ENCODE measurements at places on chromosomes 4 and X.
A peak's percentile ranks its signal among the peaks of the same experiment; 100 is the strongest.

DNA sequence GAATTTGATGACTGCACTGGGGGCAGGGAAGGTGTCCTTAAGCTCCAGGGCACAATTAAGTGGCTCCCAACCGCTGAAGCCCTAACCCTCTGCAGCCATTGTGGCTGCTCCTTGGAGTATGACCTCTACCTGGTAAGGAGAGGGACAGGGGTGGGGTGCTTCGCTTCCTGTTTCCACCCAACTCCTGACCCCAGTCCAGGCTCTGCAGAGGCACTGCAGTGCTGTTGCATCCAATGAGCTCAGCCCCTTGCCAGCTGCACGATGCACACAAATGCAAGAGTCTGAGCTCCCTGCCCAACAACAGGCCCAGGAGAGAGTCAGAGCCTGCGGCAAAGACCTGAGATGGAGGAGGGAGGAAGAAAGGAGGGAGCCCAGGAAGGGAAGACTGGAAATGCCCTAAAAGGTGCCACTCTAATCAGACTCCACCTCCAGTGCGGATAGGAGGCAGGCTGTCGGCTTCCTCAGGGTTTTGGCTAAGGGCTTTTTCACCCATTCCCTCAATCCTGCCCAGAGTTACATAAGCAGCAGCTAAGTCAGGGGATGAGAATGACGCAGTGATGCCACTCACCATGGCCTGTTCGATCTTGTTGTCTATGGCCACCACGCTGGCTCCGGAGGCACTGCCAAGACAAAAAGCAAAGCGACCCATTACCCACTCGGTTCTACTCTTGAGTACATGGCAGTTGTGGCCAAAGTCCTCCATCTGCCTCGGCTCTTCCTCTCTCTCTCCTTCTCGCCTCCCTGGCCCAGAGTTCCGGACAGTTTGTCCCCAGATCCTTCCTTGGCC is 60.1 kb downstream of the TSC22D3 start:
- DNase-seq: peak; percentile 43

DNA sequence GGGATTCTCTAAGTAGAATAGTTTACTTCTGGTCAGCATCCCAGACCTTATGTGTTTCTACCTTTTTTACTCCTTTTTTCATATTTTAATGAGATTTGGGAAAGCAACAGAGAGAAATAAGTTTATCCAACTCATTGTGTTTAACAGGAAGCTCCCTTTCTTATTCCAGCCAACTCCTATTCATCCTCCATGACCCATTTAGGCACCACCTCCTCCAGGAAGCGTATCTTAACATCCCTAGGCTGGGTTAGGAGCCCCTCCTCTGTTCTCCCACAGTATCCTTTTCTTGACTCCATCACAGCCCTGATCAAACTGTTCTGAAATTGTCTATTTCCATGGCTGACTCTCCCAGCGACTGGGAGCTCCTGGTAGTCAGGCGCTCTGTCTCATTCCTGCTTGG is 18.8 kb upstream of the IQSEC2 start:
- no peak for DNase-seq

GRCh38 chr4:972651-973424 is 531 bp downstream of the DGKQ start:
- DNase-seq: peak; percentile 60

DNA sequence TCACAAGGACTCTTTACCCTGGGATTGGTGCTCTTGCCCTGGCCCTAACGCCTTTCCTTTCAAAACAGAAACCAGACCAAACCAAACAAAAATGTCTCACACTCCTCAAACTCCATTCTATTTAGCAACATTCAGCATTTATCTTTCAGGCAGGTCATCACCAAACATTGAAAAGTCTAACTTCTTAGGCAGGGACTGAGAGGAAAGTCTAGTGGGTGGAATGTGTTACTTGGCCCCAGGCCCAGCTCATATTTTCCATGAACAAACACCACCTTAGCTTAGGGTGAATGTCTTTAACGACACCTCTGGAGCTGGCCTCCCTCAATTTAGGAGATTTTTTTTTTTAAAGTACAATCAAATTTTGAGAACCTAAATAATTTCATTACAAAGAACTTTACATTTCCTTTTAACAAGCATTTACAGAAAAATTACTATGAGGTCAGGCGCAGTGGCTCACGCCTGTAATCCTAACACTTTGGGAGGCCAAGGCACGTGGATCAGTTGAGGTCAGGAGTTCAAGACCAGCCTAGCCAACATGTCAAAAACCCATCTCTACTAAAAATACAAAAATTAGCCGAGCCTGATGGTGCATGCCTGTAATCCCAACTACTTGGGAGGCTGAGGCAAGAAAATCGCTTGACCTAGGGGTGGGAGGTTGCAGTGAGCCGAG is 10.2 kb upstream of the N4BP2 start:
- no peak for DNase-seq

- DNase-seq: no peak
Measured at GRCh38 chrX:139484591-139484990, 45.9 kb upstream of the F9 start.

DNA sequence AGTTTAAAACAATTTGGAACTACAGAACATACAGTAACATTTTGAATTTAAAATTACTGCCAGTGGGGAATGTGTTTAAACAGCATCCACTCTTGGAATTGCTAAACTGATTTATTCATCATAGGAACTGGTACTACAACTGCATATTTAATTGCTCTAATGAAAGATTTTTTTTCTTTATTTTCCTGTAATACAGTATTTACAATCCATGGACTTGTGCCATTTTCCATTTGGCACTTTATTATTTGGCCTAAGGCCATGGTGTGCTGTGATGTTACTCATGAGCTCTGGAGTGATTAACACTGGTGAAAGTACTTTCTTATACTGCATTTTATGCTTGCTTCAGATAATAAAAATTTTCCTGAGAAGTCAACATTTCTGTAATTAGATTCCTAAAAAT is 69.7 kb upstream of the NUDT6 start:
- no peak for DNase-seq

GRCh38 chr4:69799337-69799736 is 38.9 kb upstream of the SULT1B1 start:
- no peak for DNase-seq

DNA sequence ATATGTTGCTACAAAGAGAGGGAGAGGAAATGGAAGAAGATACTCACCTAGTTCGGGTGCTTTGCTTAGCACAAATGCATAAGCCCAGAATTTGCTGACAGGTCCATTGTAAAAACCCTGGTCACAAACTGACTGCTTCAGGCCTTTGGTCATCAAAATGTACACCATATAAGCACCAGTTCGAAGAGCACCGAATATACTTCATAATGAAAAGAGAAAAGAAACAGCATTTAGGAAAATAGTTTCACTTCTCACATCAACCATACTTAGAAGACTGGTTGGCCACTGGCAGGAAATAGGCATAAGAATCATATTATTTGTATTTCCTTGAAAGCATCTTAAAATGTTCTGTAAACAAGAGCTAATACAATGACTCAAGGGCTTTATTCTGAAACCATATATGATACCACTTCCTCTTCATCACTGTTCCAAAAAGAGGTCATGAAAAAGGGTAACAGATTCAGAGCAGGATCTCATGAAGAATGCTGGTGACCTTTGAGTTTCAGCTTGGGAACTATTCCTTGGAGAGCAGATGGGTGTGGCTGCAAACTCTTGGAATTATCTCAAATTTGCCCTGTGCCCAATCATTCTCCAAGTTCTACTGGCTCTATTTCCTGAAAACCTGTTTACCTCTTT is 138.7 kb downstream of the ELOVL6 start:
- DNase-seq: peak; percentile 37

- no peak for DNase-seq
Measured at GRCh38 chrX:53421125-53421524, 1.3 kb downstream of the SMC1A start.

- peak; percentile 41 for DNase-seq
Measured at GRCh38 chrX:13473442-13474163, 95.8 kb upstream of the EGFL6 start.

- no peak for DNase-seq
Measured at GRCh38 chr4:61628282-61628681, 428.2 kb downstream of the ADGRL3 start.

DNA sequence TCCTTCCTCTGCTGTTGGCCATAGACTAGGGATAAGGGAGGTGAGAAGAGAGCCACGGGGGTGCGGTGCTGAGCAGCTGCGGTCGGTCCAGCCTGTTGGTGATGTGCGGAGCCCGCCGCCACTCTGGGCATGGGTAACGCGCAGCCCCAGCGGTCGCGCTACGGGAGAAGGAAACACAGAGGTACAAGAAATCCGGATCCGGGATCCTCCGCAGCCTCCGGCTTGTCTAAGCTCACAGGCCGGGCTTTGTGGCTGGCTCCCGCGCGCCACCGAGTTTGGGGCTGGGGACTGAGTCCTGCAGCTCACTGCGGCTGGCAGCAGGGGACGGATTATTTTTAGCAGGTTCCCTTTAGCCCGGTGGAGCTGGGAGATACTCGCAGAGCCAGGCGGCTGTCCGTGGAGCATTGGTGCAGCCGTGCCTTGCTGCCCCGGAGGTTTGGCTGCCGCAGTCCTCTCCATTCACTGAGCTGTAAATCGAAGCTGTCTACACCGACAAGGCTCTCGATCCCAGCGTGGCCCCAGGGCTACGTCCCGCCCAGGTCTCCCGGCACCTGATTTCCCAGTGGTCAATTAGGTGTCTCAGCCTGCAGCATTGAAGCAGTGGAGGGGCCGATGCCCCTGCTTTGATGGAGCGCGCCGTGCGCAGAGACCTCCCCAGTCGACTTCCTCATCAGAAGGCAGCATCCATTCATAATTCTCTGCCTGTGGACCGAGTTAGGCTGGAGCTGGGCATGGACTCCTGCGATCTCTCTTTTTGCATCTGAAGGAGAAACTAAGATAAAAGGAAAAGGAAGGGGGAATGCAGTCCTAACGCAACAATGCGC is 81.9 kb upstream of the SCML1 start:
- DNase-seq: no peak

GRCh38 chr4:139774759-139775487 is 109.3 kb downstream of the MGST2 start:
- DNase-seq: no peak

GRCh38 chr4:68272380-68272779 is 26.9 kb upstream of the TMPRSS11B start:
- no peak for DNase-seq

GRCh38 chr4:138894709-138895108 is 120.9 kb upstream of the NOCT start:
- no peak for DNase-seq

GRCh38 chr4:127623797-127624083 is 9.0 kb upstream of the INTU start:
- DNase-seq: no peak

GRCh38 chrX:106952988-106953387 is 32.8 kb downstream of the CLDN2 start:
- no peak for DNase-seq

DNA sequence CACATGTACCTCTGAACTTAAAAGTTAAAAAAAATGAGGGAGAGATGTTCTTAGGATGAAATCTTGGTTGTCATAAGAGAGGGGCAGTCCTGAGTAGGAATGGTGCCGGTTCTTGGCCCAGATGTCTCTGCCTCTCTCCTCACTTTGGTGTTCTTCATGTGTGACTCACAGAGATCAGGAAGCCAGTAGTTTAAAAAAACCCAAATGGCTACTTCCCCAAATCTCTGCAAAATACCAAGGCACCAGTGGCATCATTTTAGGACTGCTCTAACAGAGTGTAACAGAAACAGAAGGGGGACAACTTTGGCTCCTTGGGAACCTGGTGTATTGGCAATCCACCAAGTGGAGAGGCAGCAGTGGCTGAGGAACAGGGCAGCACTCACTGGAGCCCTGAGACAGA is 116.8 kb downstream of the SCD5 start:
- no peak for DNase-seq

- no peak for DNase-seq
Measured at GRCh38 chrX:115255003-115255402, 21.1 kb upstream of the LRCH2 start.

DNA sequence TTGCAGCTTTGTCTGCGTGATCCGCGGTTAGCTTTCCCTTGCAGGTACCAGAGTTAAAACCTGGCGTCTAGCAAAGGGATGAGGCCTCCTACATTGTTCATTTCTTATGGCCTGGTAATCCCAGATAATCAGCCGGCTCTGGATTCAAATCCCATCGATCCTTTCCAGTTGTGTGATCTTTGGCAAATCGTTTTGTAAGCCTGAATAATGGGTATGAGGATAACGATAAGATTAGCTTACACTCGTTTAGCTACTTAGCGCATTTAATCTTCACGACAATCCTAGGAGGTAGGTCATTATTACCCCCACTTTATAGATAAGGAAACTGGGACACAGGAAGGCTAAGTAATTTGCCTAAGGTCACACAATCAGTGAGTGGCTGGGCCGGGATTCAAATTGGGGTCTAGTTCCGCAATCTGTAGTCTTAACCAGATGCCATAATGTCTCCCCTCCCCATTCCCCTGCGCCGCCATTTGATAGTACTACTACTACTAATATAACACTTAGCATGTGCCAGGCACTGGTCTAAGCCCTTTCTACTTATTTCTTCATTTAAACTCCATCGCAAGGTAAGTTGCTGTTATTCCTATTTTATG is 1.7 kb upstream of the UBA1 start:
- DNase-seq: no peak

DNA sequence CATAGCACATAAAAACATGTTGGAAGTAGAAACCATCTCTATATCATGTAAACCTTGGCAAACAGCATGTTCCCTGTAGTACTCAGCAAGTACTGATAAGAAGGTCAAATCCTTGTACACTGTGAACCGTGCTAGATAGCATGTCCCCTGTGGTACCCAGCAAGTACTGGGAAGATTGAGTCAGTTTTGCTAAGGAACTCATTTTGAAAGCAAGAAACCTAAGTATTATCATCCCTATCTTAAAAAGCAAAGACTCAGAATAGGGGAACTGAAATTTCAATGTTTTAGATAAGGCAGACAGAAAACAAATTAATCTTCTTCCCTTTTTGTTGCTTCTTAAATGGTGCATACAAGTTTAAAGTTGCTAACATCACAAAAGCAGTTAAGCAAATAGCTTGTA is 180.2 kb downstream of the RBM46 start:
- no peak for DNase-seq

- DNase-seq: no peak
Measured at GRCh38 chr4:137532869-137533236, 559 bp upstream of the PCDH18 start.

DNA sequence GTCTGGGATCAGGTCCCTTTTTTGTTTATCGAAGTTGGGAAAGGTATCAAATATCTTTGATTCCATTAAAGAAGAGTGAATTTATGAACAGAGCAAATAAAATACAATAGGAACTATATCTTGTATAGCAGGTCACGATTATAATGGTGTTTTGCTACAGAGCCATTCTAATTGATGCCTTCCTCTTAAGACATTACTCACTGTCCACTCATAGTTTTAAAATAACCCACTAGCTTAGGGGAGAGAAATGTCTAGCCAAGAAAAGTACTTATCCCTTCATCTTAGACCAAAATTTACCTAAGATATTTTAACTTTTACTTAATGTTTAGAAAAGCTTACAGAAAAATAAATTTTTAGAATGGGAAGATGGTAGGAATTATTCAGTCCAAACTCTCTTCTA is 112.0 kb upstream of the PABPC4L start:
- no peak for DNase-seq

All from natural killer cell (primary cell).